Large intestine (tissue), 12 donors: ENCODE measurements at places on chromosomes 6 and 20. TPM values are rescaled to one million over a fixed set of nuclear protein-coding genes. Genes with fewer than 3 reads are reported as not detected.

DNA sequence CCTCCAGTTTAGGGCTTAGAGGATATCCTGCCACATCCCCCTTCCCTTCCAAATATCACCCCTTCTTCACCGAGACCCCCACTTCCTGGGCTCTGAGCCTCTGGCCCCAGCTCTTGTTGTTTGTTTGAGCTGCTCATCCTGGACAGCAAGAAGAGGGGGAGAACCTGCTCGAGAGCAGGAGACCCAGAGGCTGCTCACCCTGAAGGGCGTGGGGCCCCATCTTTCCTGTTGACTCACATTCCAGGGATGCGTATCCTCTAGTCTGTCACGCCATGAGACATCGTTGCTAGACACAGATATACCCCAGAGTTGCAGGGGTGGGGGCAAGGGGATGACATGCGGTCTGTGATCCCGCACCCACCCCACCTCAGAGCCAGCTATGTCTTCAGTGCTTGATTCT, 5.7 kb upstream of the TNXB start:
- DNase-seq = no peak

GRCh38 chr20:63487116-63487764, 11.6 kb downstream of the EEF1A2 start:
- DNase-seq = no peak

SLC23A2 gene
- polyA plus RNA-seq = 11.3 TPM

TRIM10 gene
- 6.6 TPM for polyA plus RNA-seq

ATP6V1G2 gene
- 9.1 TPM for polyA plus RNA-seq

PFDN4 gene
- polyA plus RNA-seq = 42.2 TPM

HLA-DQA2 gene
- 1.8 TPM for polyA plus RNA-seq
